ENCODE measurements at places on chromosomes 5 and 9. TPM values are rescaled to one million over a fixed set of nuclear protein-coding genes. Genes with fewer than 3 reads are reported as not detected.

The LCN15 gene
- not detected for total RNA-seq

The IRGM gene
- total RNA-seq, result 1.2 TPM

The SPINK4 gene
- not detected for total RNA-seq

The SPINK6 gene
- total RNA-seq, result not detected

The CDH10 gene
- total RNA-seq, result not detected

The IFNE gene
- 5.4 TPM for total RNA-seq

The ZFP2 gene
- 3.0 TPM for total RNA-seq

- DNase-seq, result no peak
These were observed 46.6 kb downstream of the CACNA1B start for GRCh38 chr9:137924169-137924568.

DNA sequence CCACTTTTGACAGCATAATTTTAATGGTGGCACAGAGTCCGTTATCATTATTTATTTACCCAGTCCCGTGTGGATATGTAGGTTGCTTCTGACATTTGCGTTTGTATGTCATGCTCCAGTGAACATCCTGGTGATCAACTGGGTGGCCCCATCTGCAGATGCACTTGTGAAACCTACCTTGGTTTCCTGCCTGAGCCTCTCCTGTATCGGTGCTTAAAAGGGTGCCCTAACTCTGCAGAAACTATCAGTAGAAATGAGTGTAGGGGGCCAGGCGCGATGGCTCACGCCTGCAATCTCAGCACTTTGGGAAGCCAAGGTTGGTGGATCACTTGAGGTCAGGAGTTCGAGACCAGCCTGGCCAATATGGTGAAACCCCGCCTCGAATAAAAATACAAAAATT is 92.1 kb upstream of the IER5L start:
- no peak for DNase-seq

DNA sequence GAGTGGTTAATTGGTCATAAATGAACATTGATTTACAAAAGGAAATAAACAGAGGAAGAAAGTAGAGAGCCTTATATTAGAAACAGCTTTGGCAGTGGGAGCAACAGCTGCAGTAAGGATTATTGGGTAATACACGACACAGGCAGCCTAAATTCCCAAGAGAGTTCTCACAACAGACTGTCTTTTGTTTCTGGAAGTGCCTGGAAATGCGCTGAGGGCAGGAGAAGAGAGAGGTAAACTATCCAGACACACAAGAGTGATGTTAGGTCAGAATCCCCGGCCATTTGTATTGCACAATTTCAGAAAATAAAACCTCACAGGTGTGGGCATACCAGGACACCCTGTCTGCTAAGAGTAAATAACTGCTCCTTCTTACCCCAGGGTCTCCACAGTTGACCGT is 450.4 kb upstream of the CTNND2 start:
- no peak for DNase-seq

DNA sequence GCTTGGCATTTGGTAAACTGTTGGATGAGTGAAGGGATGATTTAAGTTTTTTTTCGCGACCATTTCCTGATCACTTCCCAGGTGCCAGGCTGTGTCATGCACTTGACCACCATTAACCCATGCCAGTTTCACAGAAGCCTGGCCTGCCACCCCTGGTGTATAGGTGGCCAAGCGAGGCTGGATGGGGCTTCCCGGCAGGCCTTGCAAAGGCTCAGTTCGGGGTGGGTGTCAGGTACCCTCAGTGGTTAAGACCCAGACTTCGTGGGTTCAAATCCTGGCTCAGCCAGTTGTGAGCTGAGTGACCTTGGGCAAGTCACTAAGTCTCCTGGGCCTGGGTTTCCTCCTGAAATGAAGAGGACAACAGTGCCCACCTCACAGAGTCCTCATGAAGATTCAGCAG is 2.3 kb downstream of the MED22 start:
- DNase-seq, result no peak

DNA sequence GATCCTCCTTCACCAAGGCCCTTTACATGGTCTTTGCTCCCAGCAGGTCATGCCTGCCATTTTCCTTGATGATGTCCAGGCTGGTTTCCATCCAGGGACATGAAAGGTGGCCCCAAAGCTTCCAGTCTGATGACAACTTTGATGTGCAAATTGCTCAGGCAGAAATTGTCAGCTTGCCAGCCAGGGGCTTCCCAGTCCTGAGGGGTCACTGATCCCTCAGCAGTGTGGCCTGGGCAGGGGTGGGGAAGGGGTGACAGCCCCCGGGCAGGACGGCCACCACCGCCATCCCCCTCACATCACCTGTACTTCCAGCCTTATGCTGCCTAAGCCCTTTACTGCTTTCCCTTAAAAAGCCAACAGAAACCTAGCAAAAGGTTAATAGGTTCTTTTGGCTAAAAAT is 96.3 kb downstream of the ANKRD33B start:
- DNase-seq, result no peak

GRCh38 chr9:98069551-98069950 is 13.0 kb downstream of the NANS start:
- no peak for DNase-seq

- peak; percentile 24 for DNase-seq
These were observed 37.1 kb upstream of the OLFM1 start for GRCh38 chr9:135050072-135050990.

- no peak for DNase-seq
These were observed 5.6 kb downstream of the KLHL3 start for GRCh38 chr5:137730336-137730735.

GRCh38 chr5:88872971-88873370 is 10.0 kb downstream of the MEF2C start:
- DNase-seq, result no peak

GRCh38 chr5:111783537-111783936 is 26.5 kb upstream of the NREP start:
- no peak for DNase-seq

DNA sequence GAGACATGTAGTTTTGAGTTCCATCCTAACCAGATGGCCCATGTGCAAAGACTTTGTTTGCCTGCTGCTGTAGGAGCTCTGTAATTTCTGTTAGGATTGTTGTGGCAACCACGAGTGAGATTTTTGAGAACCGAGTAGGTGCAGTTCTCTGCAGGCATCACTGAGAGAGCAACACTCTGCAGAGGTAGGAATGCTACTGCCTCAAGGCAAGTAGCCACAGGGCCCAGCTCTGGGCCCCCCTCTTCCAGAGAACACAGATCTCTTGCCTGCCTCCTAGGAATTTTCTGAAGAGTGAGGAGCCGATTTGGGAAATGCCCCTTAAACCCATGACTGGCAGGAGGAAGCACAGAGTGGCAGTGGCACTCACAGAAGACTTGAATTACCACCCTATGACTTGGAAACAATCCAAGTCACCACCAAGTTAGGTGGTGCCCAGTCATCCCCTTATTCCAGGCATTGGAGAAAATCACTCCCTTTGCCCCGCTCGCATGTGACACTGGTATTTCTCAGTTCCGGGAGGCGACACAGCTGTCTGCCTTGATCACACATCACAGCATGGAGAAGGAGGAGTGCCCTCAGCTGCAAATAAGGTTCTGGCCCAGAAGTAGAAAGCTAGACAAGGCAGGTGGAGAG is 52.5 kb upstream of the SLC2A8 start:
- no peak for DNase-seq

- no peak for DNase-seq
These were observed 1.9 kb upstream of the RIC1 start for GRCh38 chr9:5626727-5627634.

DNA sequence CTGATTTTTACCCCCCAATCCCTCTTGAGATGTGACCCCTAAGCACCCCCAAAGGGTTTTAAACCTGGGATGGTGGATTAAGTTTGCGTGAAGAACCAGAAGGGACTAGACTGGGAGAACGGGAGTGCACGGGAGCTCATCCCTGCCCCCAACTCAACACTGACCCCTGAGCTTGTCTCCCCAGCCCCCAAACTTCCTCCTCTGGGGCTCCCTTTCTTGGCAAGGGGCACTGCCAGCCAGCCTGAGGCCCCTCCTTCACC is 5.0 kb upstream of the SET start:
- DNase-seq, result no peak

DNA sequence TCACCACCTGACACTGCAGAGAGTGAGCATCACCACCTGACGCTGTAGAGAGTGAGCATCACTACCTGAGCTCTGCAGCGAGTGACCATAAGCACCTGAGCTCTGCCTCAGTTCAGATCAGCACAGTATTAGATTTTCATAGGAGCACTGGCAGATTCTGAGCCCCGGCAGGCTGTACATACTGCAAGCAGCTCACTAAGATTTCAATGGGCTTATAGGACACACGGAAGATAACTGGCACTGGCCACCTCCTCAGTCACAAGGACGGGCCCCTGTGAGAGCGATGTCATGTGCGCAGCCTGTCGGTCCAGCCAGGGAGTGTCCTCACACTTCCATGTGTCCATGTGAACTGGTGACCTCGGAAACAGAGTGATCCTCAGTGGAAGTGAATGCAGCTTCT is 153.5 kb upstream of the IRX2 start:
- peak; percentile 31 for DNase-seq

- no peak for DNase-seq
These were observed 27.4 kb downstream of the CENPK start for GRCh38 chr5:65535529-65535987.

- DNase-seq, result no peak
These were observed 147.0 kb downstream of the GABRG2 start for GRCh38 chr5:162214551-162214950.

GRCh38 chr5:92552206-92553160 is 1028.5 kb downstream of the NR2F1-AS1 start:
- no peak for DNase-seq

DNA sequence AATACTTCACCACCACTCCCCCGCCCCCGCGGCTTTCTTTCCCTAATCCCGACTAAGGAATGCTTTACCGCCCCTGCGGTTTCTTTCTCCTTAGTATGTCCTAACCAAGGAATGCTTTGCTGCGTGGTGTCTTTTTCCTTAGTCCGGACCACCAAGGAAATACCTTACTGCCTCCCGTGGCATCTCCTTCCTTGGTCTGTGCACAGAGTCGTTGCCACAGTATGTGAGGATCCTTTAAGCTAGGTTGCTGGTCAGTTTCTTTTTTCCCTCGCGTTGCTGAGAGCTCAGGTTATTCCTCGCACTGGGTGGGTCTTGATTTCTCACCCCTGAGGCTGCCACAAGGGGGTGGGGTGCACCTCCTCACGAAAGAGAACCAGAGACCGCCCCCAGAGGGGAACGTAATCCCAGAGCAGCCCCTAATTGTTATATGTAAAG is 309.4 kb downstream of the NR3C1 start:
- no peak for DNase-seq

DNA sequence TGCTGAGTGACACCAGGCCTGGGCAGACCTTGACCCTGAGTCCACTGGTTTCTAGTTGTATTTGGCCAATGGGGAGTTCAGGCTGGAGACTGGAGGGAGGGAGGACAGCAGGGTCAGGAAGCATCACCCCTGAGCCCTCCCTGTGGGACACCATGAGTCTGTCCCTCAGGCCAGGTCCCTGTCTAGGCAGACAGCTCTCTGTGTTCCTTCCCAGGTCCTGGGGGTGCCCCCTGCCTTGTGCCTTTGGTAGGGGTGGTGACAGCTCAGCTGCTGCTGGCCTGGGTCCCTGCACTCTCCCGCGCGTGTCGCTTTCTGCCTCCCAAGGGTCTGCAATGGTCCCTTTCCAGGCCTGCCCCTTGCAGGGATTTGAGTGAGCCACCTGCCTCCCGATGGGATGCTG is 125.5 kb downstream of the OLFM1 start:
- no peak for DNase-seq

Measured in ureter (tissue), 1 donor.